ENCODE measurements at places on chromosomes 13 and 19.

GRCh38 chr19:39131255-39131755 is 5.7 kb downstream of the PAK4 start:
- DNase-seq = no peak

DNA sequence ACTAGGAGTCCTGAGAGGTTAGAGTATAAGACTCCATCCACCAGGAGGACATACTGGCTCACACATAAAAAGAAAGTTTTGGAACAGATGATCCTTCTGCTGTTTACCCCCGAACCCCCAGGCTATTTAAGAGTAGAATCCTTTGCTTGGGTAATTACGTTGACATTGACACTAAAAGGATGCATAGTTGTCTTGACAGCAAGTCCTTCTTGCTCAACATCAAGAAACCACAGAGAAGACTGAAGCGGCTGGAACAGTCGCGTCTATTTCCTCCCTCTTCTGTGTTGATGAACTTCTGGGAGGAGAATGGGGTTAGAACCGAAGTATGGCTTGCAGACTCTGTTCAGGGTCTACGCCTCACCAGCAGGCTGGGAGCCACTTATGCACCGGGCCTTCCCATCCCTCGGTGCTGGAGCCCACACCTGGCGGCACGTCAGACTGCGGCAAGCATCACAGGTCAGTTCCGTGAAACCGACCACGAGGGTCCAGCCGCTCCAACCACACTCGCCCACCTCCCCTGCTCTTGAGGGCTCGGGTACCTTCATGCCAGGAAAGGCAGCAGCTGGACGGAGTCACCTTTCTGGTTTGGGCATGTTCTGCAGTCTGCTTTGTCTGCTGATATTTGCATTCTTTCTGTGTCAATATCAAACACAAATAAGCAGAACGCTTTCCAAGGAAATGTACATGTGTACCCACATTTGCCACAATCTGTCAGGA is 42.4 kb upstream of the RANBP3 start:
- no peak for DNase-seq

- no peak for DNase-seq
Measured at GRCh38 chr19:5269926-5270325, 70.7 kb downstream of the PTPRS start.

DNA sequence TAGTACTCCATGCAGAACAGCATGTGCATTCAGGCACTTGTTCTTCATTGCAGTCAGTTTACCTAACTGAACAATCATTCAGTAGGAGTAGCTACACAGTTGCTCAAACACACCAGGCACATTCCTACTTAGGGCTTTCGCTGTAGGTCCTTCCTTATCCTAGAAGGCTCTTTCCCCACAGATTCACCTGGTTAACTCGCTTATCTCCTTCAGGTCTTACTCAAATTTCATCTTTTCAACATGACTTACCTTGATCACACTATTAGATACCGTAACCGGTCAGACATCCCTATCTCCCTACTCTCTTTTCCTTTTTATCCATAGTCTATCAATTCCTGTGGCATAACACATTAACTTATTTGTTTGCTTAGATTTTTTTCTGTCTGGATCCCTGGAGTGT is 14.6 kb downstream of the EDNRB start:
- no peak for DNase-seq

GRCh38 chr19:53147645-53148044 is 11.2 kb downstream of the ZNF347 start:
- no peak for DNase-seq

DNA sequence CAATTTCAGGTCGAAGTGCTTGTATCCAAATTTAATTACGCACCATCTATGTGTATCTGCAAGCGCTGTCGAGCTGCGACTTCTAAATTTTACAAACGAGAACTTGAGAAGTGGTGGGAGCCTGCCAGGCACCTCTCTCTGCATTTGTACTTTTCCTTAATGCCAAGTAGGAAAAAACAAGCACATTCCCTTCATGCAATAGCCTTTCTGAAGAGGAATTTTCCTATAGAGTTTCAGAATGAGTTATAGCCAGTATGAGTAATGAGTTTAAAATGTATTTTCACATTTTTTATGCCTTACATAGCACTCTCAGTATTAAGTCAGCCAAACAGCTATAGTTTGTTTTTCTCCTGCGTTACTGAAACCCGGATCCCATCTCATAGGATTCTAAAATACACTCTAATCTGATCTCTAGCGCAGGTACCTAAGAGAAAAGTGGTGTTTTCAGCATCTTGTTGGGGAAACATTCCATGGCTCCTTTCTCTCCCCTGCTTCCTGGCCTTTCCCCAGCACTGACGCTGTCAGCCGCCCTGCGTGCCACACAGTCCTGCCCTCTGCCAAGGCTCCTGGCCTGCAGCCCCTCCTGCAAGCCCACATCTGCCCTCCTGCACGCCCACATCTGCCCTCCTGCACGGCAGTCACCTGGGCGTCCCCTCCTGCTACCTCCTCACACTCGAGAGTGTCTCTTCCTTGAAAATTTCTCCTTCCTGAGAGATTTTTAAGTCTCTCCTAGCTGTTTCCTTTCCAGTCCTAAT is 526.9 kb downstream of the MYO16 start:
- peak; percentile 85 for DNase-seq

GRCh38 chr13:26587251-26587650 is 29.8 kb downstream of the WASF3 start:
- no peak for DNase-seq

DNA sequence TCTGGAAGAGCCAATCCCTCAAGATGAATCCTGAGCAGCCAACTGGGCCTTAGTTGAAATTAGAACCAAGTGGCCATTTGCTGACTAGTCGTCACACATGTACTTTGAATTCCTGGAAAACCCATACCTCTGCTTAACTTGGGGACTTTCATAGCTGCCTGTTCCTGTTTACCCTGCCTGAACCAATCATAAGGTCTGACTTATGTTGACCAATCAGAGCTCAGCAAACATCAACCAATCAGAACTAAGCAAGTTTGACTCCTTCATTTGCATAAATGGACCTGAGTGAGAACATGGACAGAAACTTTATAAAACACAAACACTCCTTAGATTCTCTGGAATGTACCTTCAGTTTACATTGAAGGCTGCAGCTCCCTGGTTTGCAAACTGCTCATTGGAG is 50.8 kb downstream of the LATS2 start:
- DNase-seq = peak; percentile 66

DNA sequence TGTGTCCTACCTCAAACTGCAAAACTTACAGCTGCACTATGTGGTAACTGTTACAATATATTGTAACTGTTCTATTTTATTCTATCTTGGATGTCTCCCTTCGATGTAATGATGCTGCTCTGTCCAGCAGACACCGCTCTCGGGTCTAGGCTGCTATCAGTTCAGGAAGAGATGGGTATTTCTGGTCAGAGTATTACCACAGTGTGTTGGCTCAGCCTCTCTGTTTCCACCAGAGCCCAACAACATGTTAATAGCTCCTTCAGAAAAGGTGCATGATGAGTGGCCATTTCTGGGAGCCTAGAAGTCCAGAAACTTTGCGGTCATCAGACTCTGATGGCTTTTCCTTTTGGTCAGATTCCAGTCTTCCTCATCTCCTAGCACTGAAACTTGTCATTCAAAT is 35.9 kb upstream of the IGFL1 start:
- no peak for DNase-seq

- no peak for DNase-seq
Measured at GRCh38 chr13:60120617-60121336, 43.0 kb downstream of the DIAPH3 start.

- DNase-seq = no peak
Measured at GRCh38 chr13:41812851-41813250, 148.1 kb downstream of the VWA8 start.

GRCh38 chr13:113170511-113170910 is 12.1 kb downstream of the PROZ start:
- no peak for DNase-seq

- DNase-seq = peak; percentile 62
Measured at GRCh38 chr19:39996218-39996810, 546 bp upstream of the ZNF546 start.

- DNase-seq = no peak
Measured at GRCh38 chr13:43009506-43009905, 13.9 kb upstream of the DNAJC15 start.

DNA sequence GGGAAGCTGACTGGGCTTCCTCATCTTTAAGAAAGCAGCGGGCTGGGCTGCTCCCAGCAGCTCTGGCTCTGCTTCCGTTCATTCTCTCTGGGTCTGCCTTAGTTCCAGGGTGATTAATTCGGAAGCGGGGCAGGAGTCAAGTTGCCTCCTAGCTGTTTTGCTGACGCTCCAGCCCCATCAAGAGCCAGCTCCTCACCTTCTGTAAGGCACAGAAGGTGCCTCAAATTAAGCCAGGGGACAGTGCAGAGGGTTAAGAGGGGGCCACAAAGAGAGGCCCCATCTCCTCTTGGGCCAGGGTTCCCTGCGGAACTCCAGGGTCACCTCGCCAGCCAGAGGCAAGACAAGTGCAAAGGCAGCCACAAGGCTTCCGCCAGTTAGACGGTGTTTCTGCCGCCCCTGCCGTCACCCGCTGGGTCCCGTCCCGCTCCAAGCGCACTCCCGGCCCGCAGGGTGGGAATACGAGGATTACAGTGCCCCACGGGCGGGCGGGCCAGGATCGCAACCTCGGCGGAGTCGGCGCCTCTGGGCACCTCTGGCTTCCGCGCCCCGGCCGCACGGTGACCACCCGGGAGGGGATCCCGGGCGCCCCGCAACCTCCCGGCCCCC is 508 bp downstream of the SLC15A1 start:
- peak; percentile 16 for DNase-seq

DNA sequence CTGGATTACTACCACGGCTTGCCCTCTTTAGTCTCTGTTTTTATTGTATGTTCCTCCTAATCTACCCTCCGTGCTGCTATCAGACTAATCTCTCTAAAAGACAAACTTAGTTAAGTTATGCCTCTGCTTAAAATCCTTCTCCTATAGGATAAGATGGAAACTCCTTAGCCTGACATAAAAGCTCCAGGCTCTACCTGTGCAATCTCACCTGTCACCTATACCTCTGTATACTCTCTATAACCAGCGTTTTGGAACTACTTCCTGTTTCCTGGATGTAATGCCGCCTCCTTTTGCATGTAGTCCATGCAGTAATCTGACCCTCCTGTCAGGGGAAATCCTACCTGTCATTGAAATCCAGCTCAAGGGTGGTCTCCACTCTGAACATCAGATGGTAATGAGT is 41.2 kb downstream of the OLFM4 start:
- DNase-seq = no peak

DNA sequence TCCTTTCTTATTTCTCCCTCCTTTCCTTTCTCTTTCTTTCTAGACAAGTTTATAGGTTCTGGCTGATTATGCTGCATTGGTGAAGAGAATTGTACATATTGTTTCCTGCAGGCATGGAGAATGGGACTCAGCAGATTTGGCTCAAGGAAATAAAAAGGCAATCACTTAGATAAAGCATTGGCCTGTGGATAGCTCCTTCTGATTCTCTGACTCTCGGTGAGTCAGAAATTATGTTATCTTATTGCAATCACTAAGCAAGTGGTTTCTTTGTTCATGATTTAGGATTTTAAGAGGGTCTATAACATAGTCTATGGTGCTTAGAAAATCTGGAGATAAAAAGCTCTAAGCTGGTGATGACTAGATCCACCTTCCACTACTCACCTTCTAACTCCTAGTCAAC is 54.0 kb upstream of the POSTN start:
- no peak for DNase-seq

GRCh38 chr19:6056282-6056741 is 54.0 kb downstream of the RFX2 start:
- DNase-seq = no peak

DNA sequence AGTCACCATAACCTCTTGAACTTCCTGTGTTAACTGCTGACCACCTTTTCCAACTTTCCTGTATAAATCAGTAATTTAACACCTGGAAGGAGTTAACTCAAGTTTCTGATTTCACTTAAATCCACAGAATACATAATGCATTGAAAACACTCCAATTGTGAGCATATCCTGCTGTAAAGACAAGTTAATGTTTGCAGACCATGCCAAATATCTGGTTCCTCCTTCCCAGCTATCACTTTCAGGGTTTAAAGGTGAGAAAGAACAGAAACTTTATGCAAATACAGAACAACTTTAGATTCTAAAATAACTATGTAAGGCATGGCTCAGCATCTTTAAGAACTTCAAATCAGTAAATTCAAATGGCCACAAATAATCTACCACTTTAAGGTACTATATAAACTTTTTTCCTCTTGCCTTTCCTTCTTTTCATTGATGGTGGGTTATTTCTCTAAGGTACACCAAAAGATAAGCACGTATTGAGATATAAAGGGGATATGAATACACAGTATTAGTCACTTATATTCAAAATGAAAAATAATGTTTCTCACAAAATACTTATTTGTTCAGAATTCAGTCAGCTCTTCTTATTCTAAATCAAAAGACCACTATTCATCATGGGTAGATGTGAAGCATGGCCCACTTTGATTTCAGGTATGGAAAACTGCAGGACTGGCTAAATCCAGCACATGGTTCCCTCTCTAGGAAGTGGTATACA is 6.6 kb upstream of the TPTE2 start:
- DNase-seq = no peak

DNA sequence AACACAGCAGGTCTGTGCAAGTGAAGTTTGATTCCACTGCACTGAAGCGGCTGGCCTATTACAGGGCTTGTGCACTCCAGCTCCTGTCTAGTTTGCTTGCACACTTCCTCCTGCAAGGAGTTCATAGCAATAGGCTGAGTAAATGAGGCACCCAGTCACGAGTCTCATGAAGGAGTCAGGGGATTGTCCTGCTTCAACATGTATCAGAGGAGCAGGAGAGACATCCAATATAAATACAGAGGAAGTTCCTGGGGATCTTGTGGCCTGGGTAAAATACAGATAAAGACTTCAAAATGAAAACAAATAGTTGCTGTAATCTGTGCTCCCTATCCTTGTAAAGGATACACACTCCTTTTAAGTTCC is 259.9 kb downstream of the SLITRK1 start:
- DNase-seq = no peak

DNA sequence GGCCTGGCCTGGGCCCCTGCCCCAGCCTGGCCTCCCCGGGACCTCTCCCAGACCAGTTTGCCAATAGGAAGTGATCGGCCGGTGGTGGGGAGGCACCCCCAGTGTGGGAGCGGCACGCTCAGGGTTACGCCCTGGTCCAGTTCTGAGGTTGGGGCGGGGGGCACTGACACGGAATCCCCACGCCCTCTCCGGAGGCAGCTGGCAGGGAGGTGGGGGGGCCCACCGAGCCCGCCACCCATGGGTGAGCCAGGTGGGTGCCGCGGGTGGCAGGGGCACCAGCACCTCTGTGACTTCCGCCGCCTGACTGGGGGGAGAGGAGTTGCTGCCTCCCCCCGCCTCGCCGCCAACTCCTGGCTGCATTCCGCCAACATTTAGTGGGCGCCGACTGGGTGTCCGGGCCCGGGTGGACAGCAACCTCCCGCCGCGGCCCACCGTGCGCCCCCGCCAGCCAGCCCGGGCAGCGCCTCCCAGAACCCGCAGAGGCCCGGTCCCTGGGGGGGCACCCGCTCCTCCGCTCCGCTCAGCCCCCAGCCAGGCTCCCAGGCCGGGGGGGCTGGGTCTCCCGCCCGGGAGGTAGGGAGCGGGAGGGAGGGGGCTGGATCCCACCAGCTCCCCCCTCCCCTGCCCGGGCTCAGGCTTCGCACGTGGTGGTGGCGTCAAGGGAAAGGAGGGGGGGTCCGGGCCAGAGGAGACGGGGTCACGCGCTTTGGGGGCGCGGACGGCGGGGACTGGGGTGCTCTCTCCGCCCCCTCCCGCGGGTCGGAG is 2.0 kb downstream of the ZBTB7A start:
- no peak for DNase-seq
